ENCODE measurements at places on chromosomes 7 and 10.
A peak's percentile ranks its signal among the peaks of the same experiment; 100 is the strongest.

DNA sequence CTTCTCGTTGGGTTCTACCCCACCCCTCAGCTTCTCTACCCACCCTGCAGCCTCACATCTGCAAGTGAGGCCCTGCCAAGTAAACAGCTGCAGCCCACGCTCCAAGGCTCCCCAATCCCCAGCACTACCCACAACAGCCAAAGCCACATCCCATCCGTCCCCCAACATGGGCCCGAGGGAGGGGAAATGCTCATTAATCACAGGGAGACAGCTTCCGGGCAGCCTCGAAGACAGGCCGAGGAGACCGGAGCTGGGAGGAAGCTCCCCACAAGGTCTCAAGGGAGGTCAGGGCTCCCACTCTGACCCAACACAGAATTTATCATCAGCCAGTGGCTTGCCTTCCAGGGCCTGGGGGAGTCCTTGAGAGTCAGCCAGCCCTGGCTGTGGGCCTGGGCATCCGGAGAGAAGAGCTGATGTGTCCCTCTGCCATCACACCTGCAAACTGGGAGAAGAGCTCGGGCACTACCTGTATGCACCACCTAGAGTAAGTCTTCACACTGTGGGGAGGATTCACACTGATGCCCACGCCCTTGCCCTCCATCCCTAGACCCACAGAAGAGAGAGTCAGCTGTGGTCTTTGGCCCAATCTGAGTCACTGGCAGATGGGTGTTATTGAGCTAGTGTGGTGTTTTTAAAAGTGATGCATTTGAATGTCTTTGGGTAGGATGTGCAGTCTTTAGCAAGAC is 115.5 kb upstream of the ZMIZ1 start:
- DNase-seq = no peak

DNA sequence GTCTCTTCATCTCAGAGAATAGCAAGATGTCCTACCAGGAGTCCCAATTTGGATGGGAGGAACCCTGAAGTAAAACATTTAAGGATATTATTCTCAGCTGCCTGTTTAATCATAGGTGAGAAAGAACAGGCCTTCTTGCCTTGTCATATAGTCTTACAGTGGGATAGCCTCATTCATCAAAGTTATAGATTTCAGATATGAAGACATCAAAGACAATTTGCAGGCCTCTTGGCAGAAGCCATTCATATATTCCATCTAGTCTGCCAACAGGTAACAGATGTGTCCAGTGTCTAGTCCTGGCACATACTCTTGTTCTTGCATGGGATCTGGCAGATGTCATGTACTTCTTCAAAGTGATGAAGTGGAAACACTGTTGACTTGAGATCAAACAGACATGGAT is 601.3 kb upstream of the GHITM start:
- DNase-seq = no peak

- no peak for DNase-seq
Measured at GRCh38 chr7:5638994-5639393, 142.5 kb downstream of the RNF216 start.

GRCh38 chr7:88075216-88075615 is 141.2 kb downstream of the ADAM22 start:
- no peak for DNase-seq

DNA sequence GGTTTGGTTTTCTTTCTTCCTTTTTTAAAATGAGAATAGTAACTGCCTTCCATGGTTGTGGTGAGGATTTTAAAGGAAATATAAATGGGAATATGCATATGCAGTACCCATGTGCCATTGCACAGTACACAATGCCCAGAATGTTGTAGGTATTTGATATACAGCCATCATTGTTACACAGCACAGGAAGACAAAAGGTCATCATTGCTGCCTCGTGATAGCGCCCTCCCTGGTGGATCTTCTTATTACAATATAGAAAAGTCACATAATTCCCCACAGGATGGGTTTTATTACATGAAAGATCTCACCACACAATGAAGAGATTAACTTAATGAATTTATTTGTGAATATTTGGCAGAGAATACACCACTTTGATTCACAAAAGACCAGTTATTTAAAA is 76.5 kb downstream of the PPP1R17 start:
- DNase-seq = no peak

DNA sequence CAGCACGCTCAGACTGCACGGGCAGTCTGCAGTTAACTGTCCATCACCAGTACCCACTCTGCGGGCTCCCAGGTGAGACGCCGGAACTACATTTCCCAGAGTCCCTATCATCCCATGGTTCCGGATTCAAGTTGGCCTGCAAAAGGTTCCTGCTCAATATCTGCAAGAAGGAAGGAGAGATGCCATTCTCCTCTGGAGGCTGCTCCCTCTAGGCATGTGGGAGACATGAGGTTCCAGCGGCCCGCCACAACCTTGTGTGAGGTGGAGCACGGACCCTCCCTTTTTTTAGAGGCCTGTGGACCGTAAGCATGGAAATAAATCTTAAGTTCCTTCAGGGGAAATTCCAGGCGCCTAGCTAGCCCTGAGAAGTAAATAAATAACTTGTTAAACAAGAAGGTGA is 29.7 kb downstream of the NUP42 start:
- DNase-seq = no peak

GRCh38 chr7:130793855-130794618 is 60.0 kb upstream of the KLF14 start:
- peak; percentile 57 for DNase-seq

GRCh38 chr7:36790311-36790787 is 66.1 kb upstream of the AOAH start:
- no peak for DNase-seq

DNA sequence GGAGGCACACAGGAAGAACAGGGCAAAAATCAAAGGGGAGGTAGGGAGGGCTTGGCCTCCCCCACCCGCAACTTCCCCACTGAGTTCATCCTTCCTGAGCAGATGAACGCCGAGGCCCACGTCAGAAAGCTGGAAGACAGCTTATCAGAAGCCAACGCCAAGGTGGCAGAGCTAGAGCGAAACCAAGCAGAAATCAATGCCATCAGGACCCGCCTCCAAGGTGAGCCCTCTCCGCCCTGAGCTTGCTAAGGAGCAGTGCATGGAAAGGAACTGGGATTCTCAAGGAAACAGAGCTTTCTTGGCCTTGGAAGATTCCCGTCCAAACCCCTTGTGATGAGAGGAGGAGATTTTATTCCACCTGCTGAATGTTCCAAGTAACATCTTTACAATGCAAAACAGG is 16.5 kb downstream of the MYH16 start:
- DNase-seq = no peak

DNA sequence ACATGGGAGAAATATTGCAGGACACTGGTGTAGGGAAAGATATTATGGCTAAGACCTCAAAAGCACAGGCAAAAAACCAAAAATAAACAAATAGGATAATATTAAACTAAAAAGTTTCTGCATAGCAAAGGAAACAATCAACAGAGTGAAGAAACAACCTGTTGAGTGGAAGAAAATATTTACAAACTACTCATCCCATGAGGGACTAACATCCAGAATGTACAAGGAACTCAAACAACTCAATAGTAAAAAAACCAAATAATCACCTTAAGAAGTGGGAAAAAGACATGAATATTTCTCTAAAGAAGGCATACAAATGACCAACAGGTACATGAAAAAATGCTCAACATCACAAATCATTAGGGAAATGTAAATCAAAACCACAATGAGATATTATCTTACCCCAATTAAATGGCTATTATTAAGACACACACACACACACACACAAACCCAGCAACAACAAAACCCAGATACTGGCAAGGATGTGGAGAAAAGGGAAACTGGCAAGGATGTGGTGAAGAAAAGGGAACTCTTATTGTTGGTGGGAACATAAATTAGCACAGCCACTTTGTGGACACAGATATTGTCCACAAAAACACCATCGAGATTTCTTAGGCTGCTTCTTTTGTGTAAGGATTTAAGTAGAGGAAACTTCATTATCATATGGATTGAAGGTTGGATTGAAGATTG is 9.8 kb upstream of the RAB18 start:
- DNase-seq = no peak

DNA sequence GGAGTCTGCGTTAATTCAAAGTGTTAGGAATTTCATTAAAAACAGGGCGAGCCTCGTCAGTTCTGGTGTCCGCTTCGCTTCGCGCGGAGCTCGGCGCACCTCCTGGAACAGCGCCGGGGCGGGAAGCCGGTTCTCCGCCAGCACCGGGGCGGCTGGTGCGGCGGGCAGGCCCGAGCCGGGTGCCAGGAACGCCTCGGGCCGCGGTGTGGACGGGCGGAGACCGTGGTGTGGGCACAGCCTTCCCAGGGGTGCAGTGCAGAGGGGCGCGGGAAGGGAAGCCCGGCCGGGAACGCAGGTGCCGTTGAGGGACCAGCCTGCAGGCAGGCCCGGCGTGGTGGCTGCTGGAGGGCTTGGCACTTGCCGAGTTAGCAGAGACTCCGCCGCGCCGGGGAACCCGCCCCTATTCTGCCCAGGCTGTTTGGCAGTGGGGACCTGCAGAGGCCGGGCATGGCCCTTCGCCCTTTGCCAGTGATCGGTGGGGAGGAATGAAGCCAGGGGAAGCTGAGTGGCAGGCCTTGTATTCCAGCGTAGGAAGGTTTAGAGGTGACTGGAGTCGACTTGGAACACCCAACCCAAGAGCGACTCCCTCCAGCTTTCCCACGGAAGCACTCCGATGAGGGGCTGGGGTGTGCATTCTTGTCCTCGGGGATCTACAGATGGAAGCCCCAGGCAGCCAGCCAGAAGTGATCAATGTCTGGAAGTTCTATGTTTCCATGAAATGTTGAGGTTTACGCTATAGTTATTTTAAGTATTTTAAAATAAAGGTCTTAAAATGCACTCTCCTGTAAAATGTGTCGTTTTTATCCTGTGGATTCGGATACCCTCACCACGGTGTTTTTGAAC is 945 bp upstream of the RHEB start:
- DNase-seq = no peak

GRCh38 chr7:104040666-104041065 is 51.2 kb upstream of the RELN start:
- no peak for DNase-seq

DNA sequence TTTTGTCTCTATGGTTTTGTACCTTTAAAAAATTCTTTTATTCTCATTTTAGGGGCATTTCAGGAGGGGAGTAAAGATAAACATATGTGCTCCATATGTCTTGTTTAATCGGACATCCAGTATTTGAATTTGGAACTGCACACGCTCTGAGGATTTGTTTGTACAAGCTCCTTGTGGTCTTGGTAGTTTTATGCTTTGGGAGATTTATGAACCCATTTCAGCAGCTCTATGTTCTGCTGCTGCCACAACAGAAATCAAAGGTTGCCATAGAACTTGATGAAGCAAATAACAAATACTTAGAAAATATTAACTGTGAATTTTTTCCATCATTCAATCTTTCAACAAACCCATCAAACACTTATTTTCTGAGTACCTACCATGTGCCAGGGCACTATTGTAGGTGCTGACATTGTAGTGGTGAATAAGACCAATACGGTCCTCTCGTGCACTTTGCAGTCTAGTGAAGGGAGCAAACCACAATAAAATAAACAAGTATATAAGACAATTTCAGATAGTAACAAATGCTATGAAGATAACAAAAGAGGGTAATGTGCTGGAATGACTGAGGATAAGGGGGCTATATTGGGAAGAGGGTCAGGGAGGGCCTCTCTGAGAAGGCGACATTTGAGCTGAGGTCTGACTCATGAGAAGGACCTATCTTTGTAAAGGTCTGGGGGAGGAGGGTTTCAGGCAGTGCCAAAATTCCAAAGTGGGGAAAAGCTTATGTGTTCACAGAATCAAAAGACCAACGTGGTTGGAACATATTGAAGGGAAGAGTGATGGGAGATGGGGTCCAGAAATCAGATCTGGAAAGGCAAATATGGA is 30.4 kb downstream of the MYPN start:
- no peak for DNase-seq

- DNase-seq = no peak
Measured at GRCh38 chr7:119271147-119271779, 1001.7 kb upstream of the KCND2 start.

All from HCEC 1CT (cell line).